ENCODE measurements at places on chromosomes 5 and 9. TPM values are rescaled to one million over a fixed set of nuclear protein-coding genes. Genes with fewer than 3 reads are reported as not detected.

- no peak for DNase-seq
Measured at GRCh38 chr5:91219091-91219802, 163.9 kb downstream of the ARRDC3 start.

DNA sequence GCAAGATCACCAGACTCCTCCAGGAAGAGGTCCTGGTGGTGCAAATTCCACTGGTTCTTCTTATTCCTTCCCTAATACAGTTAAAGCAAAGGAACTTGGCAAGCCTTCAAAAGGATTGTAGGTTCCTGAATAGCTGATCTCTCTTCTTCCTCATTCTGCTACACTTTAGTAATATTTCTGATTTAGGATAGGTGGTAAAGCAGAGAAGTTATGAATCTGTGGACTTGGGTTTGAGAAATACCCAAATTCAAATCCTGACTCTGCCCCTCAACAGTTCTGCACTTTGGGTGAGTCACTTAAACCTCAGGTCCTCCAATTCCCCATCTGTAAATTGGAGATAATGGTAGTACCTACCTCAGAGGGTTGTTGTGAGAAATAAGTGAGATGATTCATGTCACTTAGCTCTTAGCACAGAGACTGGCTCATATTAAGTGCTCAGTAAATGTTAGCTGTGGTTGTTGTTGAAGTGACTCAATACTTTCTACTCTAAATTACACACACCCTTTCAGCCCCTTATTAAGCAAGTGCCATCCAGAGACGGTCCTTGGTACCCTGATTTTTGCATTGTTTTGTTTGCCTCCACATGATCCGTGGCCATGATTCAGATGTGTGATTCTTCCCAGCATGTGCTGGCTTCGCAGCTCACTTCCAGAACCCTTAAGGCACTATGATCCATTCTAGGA lies 5.2 kb downstream of the SH3RF2 start:
- no peak for DNase-seq

GRCh38 chr9:135403733-135404450 lies 75.7 kb upstream of the PPP1R26 start:
- no peak for DNase-seq

GRCh38 chr5:150945486-150945885 lies 40.7 kb upstream of the ZNF300 start:
- no peak for DNase-seq

DNA sequence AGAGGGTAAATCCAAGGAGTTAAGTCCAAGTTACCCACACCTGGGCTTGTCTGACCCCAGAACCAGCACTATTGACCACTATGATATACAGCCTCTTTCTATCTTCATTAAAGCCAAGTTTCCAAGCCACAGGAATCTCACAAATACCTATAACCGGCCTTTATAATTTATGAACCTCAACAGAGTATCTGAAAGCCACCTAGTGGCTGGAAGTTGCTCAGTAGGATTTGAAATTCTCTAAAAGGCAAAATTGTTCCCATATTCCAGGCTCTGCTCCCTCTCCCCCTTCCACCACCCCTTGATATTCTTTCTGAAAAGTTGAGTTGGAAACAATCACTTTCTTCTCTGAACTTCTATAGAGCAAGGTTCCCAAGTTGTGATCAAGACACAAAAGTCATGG lies 106.4 kb upstream of the GPR151 start:
- DNase-seq = no peak

- DNase-seq = no peak
Measured at GRCh38 chr5:6943197-6944112, 230.2 kb downstream of the TENT4A start.

DNA sequence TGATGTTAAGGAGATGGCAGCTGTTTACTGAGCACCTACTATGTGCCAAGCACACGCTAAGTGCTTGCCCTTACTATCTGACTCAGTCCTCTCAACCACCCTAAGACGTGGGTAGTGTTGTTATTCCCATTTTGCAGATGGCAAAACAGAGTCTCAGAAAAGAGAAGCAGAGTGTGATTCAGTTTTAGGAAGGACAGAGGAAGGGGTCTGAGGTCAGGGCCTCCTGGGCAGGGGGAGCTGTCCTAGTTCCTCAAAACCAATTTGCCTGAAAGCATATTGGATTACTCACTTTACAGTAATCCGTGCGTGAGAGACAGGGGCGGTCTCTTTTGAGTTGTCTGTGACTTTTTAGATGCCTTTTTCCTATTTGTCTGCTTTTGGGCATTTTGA lies 23.2 kb downstream of the DNM1 start:
- no peak for DNase-seq

DNA sequence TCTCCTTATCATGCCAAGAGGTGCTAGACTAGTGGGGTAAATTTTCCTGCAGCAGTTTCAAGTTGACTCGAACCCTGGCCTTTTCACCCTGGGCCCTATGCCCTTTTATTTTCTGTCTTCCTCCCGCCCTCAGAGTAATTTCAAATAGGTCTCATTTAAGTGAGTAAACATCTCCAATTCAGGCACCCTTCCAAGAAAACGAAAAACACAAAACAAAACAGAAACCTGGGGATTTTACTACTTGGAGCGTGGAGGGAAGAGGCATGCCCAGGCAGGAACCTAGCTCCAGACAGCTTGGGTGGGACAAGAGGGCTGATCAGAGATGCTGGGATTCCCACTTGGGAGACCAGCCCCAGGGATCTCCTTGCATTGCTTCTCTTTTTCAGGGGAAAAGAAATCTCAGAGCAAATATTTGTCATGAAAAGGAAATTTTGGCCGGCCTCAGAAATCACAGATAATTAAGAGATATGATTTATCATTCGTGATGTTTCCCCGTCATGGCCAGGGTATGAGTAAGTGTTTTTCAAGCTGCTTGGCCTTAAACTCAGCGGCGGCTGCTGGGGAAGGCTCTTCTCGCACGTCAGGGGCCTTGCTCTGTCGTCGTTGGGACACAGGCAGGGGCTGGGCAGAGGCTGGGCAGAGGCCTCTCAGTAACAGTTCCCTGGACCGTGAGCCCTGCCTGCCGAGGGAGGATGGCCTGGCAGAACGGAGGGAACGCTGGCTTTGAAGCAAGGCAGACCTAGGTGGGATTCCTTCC lies 248.6 kb upstream of the KLF4 start:
- DNase-seq = no peak

GRCh38 chr9:129140397-129141065 lies 29.3 kb downstream of the PTPA start:
- DNase-seq = peak; percentile 85

- DNase-seq = peak; percentile 93
Measured at GRCh38 chr9:131270171-131271015, 5.9 kb downstream of the FAM78A start.

DNA sequence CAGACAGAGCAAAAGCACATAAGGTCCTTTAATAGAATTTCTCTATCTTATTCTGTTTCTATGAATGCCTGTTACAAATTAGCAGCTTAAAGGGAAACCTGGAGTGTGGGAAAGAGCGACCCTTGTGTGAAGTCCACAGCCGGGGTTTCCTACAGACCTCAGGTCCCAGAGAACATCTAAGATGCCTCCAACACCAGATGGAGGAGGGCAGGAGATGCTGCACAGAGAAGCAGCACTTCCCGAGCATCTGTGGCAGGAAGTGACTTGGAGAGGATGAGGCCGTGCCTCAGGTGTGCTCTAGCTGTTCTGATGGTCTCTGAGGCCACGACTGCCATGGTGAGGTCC lies 26.8 kb downstream of the IRF1 start:
- no peak for DNase-seq

DNA sequence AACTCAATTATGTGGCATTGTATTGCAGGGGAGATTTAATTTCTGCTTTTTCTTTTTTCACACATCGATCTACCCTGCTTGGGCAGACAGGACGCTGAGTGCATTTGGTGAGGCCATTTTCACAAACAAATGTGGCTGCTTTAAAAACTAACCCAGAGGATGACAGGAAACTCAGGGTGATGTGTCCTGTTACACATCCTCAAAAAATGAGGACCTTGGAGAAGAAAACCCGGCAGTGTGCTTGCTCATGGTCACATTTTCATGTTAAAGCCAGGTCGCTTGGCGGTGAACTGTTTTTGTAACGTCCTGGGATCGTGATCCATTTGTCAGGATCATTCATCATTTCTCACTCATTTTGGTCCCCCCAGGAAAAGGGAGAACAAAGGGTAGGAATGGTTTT lies 478.3 kb upstream of the ADAMTS16 start:
- DNase-seq = no peak

DNA sequence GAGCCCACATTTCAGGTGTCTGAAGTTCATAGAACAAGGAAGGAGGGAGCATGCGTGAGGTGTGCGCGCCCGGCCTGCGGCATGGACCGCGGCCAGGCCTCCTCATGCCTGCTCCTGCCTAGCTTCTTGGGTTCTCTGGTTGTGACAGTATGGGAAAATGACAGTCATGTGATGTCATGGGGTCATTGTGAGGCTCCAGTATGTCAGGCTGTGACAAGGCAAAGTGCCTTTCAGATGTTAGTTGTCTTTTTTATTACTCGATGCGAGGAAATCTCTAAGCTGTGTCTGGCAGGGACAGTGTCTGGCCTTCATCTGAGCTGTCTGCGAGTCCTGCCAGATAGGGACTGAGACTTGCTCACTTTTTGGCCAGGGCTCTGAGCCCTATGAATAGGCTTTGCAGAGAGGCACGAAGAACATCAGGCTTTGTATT lies 13.3 kb downstream of the UCK1 start:
- no peak for DNase-seq

DNA sequence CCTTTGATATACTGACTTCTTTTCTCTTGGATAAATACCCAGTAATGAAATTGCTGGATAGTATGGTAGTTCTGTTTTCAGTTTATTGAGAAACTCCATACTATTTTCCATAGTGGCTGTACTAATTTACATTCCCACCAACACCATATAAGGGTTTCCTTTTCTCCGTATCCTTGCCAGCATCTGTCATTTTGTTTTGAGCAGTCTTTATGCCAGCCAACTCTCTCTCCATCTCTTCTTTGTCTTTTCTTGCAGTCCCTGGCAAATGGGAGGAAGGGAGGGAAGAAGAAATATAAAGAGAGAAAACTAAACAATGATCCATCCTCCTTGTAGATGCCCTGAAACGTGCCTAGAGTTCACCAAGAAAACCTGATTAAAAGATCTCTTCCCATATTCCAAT lies 9.6 kb upstream of the VLDLR start:
- DNase-seq = no peak

GRCh38 chr5:130605234-130605633 lies 559.8 kb downstream of the HINT1 start:
- no peak for DNase-seq

- DNase-seq = no peak
Measured at GRCh38 chr5:9009931-9010651, 535.8 kb downstream of the SEMA5A start.

GRCh38 chr5:127907907-127908306 lies 175.7 kb upstream of the SLC12A2 start:
- no peak for DNase-seq

GRCh38 chr5:151199581-151200185 lies 24.2 kb downstream of the CCDC69 start:
- no peak for DNase-seq

NFIB gene
- total RNA-seq = 46.5 TPM

SHC3 gene
- 0.09 TPM for total RNA-seq

All from spleen (tissue), 13 donors.